NCI-H1930 (cell line): ENCODE measurements at places on chromosomes 4 and X.

DNA sequence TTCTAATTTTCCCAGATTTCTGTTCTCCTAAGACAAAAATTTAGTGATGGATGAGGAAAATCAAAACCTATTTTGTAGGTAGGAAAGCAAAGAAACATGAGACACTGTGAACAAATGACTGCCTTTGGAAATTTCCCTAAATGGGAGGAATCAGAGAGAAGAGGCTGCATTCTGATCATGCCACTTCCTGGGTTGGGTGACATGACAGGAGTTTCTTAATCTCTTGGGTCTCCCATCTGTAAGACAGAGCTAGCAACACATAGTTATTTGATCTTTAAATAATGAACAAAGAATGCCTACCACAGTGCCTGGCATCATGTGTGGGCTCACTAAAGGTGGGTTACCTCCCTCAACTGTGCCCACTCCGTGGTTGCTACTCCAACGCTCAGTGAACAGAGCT, 57.1 kb downstream of the CCDC149 start:
- DNase-seq = no peak

GRCh38 chr4:25662306-25662705, 6.7 kb downstream of the SLC34A2 start:
- DNase-seq = no peak

- DNase-seq = no peak
Measured at GRCh38 chr4:118367872-118368271, 15.1 kb upstream of the PRSS12 start.

DNA sequence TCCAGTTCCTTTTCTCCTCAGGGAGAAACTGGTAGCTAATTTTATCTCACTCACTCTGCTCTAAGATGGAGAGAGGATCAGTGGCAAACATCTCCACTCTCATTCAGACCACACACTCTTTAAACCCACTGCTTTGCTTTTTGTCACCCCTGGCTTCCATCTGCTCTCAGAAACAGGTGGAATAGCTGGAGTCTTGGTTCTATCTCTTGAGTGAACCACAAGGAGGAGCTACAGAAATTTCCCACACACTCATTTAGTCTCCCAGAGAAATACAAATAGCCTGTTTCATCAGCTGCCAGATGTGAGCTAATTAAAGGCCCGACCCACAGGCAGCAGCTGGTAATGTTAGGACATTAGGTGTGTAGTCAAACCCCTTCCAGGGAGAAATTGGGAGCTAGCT, 96.6 kb downstream of the STPG2 start:
- no peak for DNase-seq

DNA sequence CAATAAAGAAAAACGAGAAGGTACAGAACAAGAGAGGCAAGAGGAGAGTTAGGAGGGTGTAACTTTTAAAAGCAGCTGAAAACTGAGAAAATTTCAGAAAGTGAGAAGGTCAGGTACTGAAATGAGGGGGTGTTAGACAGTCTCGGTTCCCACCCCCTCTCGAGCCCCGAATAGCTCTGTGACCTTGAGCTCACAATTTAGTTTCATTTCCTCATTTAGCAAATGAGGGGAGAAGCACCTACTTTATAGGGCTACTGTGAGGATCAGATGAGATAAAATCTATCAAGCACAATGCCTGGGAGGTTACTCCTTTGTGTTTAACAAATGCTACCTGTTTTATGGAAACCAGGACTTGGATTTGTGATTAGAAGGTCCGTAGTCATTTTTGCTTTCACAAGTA, 4.9 kb downstream of the UGT8 start:
- DNase-seq = no peak

- no peak for DNase-seq
Measured at GRCh38 chrX:1606496-1606895, 8.4 kb upstream of the ASMT start.

DNA sequence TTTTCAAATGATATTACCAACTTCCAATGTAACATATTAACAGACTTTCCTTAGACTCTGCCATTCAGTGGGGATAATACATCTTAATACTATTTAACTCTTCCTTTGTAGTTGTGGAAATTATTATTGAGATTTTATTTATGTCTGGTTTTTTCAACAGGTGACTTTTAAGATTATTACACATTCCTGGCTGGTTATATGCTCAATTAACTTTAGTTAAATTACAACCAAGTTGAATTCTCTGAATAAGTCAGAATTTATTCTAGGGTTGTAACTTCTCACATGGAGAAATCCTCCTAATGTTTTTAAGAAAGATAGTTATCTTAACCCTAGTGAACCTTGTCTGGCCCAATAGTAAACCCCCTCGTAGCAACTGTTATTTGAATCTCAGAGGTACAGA, 107.3 kb downstream of the SLC10A6 start:
- DNase-seq = no peak

DNA sequence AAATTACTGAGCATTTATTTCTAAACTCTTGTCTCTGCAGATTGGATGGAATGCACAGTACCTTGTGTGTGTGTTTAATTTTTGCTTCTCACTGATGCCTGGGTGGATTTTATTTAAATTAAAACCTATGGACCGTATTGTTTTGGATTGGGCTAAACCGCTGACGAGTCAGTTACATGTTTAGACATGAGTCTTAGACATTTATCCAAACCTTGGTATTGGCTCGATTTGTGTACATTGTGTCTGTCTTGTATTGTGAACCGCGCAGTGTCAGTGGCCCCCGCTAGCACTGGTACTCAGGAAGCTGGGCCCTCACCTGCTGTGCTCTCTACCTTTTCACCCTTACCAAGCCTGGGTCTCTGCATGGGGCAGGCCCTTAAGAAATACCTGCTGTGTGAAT, 40.8 kb upstream of the TADA2B start:
- DNase-seq = no peak

GRCh38 chr4:83510442-83510841, 25.5 kb upstream of the GPAT3 start:
- DNase-seq = no peak

- DNase-seq = no peak
Measured at GRCh38 chr4:128835498-128836222, 26.2 kb downstream of the JADE1 start.

- DNase-seq = no peak
Measured at GRCh38 chr4:3821580-3822229, 55.5 kb downstream of the ADRA2C start.

DNA sequence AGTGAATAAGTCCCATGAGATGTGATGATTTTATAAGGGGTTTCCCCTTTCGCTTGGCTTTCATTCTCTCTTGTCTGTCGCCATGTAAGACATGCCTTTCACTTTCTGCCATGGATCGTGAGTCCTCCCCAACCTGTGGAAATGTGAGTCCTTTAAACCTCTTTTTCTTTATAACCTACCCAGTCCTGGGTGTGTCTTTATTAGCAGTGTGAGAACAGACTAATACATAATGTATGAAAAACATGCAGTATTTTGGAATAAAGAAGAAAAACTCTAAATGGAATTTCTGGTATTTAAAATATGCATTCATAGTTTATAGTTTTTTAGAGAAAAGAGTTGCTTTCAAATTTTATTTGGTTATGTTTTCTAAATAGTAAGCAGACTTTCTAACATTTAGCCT, 360.7 kb downstream of the PCDH7 start:
- no peak for DNase-seq

- DNase-seq = no peak
Measured at GRCh38 chr4:57214654-57215411, 104.6 kb upstream of the IGFBP7 start.

GRCh38 chr4:174394915-174395314, 111.2 kb downstream of the CEP44 start:
- DNase-seq = no peak

DNA sequence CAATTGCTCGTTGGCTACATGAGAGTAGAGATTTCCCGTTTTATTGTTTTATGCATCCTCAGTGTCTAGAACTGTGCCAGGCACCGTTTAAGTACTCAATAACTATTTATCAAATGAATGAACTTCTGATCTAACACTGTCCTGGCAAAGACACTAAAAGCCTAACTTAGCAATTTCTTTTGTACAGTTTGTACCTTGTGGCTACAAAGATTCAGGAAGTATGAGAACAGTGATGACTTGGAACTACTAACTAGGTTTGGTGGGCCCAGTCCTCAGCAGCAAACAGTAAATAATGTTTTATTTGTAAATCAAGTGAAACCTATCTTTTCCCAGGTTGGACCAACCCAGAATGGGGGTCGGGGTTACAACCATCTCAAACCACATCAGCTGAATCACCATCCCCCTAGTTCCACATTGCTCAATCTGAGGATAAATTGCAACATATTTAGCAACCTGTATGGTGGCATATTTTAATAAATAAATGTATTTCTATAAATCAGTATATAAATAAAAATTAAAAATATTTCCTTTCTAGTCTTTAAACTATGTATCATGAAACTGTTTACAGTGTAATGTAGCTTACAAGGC, 12.3 kb upstream of the SCRG1 start:
- no peak for DNase-seq

- DNase-seq = no peak
Measured at GRCh38 chr4:123874063-123874462, 477.5 kb downstream of the SPRY1 start.

DNA sequence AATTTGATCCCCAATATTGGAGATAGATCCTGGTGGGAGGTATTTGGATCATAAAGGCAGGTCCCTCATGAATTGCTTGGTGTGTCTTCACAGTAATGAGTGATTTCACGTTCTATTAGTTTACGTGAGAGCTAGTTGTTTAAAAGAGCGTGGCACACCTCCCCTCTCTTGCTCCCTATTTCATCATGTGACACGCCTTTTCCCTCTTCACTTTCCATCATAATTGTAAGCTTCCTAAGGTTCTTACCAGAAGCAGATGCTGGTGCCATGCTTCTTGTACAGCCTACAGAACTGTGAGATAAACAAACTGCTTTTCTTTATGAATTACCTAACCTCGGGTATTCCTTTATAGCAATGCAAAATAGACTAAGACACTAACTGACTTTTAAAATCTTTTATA, 34.0 kb upstream of the FMR1 start:
- no peak for DNase-seq

DNA sequence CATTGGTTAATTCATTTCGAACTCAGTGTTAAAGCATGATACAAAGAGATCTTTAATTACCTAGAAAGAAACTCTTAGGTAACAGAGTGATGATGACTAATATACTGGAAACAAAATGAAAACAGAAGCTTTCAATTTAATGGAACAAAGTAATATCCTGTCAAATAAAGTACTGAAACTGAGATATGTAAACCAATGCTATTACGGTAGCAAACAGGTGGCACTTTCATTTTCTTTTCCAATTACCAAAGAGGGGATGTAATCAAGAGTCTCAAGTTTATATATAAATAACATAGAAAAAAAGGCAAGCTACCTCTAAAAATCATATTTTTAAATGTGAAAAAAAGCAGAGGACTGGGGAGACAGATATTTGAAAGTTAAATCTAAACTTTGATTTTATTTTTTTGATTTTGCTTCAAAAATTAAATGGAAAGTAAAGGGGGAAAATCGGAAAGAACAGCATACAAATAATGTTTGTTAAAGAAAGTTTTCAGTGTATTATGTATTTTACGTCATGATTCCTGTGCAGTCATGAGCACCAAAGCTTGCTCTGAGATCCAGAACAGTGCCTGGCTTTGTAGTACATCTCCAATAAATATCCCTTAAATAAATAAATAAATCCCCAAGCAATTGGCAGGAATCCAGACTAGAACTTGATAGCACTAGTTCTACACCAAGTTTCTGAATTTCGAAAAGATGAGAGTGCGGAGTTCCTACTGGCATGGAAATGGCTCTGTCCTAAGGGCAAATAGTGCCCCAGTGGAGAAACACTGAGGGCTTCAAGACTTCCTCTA, 25.0 kb upstream of the RAPGEF2 start:
- no peak for DNase-seq

DNA sequence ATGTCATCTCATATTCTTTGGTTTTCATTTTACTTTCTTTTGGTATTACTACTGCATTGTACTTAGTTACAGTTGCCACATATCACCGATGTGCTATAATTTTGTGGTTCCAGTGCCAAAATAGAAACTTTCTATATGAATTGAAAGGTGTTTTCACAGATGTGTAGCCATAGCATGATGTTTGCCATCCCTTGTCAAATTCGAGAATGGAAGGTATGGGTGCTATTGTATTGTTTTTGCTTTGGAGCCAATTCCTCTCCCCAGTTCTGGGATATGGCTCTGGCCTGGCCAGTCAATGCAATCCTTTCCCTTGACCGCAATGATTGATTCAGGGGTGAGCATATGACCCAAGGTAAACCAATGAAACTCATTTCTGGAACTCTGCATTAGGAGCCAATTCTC, 86.2 kb upstream of the RPS6KA3 start:
- DNase-seq = no peak

DNA sequence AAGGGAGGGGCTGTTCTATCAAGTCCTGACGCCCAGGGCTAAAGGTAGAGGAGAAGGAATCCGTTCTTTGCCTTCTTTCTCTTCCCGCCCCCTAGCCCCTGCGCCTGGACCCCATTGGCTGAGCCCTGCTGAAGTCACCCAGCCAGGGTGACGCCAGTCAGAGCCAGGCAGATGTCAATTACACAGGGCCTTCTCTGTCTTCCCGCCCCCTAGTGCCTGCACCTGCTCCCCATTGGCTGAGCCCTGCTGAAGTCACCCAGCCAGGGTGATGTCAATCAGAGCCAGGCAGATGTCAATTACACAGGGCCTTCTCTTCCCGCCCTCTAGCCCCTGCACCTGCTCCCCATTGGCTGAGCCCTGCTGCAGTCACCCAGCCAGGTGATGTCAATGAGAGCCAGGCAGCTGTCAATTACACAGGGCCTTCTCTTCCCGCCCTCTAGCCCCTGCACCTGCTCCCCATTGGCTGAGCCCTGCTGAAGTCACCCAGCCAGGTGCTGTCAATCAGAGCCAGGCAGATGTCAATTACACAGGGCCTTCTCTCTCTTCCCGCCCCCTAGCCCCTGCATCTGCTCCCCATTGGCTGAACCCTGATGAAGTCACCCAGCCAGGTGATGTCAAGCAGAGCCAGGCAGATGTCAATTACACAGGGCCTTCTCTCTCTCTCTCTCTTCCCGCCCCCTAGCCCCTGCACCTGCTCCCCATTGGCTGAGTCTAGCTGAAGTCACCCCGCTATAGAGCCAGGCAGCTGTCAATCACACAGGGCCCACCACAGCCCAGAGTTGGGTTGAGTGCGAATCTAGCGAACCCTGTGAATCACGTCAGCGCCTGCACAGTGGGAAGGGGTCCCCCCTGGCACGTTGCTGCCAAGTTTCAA, 46.4 kb downstream of the ASMT start:
- DNase-seq = no peak

GRCh38 chrX:7362111-7362510, 214.2 kb upstream of the PUDP start:
- no peak for DNase-seq

- no peak for DNase-seq
Measured at GRCh38 chr4:153521999-153522801, 56.0 kb downstream of the TMEM131L start.
